ENCODE measurements at places on chromosomes 6 and 20.

DNA sequence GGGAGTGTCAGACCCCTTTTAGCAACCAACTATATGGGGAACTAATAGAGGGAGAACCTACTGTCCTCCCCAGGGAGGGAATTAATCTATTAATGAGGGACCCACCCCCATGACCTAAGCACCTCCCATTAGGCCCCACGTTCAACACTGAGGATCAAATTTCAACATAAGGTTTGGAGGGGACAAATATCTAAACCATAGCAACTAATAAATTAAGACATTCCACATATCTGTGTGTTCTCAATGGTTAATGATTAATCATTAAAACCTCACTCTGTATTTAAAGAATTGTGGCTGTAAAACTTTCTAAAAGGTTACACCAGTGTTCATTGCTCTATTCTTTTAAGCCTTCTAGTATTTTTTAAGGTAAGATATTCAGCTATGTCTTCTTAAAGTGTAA is 500.4 kb upstream of the SULF2 start:
- DNase-seq, result no peak

DNA sequence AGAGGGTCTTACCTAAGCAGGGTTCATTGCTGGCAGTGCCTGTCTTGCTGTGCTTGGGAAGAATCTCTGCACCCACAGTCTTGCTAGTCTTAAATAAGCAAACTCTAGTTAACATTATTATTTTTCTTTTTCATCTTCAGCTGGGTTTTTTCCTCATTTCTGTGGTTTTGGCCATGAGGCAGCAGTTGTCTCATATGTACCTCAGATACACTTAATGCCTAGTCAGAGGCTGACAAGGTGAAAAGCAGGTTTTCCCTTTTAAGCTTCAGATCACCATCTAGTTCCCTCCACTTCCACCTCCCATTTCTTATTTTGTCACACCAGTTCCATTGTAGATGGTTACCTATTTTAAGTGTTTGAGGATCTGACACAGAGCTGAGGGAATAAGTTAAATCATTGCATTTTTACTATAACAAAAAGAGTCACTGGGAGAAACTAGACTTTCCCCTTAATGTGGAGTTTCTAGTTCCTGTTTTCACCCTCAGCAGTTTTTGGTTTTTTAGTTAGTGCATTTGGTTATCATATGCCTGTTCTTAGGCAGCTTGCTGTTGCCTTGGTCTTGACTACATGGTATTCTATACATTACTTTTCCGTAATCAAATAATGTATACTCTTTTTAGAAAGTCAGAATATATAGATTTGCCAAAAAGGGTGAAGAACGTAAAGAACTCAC is 46.0 kb downstream of the AFDN start:
- no peak for DNase-seq

- DNase-seq, result no peak
These were observed 75.3 kb downstream of the ELOVL2 start for GRCh38 chr6:10968776-10969175.

DNA sequence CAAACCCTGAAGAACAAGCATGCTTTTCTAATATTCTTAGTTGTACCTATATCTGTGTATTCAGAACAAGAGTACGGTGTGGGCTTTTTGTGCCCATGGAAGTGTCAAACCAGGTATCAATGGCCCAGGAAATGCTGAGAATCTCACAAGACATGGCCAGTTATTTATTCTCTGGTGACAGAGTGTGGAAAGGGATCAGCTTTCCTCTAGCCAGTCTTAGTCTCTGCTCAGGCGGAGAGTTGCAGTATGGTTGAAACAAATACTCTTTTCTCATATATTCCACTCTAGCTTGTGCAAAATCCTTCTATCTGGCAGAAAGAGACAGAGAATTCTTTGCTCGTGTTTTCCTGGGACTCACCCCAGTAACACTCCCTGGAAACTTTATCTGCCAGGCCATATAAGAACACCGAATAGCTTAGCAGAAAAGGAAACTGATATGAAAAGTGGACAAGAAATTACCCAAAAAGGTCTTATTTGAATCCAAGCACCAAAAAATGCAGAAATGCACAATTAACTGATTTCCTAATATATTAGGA is 173.3 kb upstream of the RSPO3 start:
- no peak for DNase-seq

- no peak for DNase-seq
These were observed 102.1 kb upstream of the STMND1 start for GRCh38 chr6:16999491-17000436.

GRCh38 chr6:85128781-85129180 is 321.1 kb upstream of the NT5E start:
- no peak for DNase-seq

GRCh38 chr20:57260934-57261333 is 5.5 kb downstream of the BMP7 start:
- no peak for DNase-seq

GRCh38 chr20:33328157-33329137 is 45.4 kb downstream of the BPIFB1 start:
- DNase-seq, result no peak

GRCh38 chr6:128067446-128068118 is 166.7 kb upstream of the THEMIS start:
- DNase-seq, result no peak

- DNase-seq, result no peak
These were observed 99.4 kb downstream of the EYA4 start for GRCh38 chr6:133340557-133340956.

- no peak for DNase-seq
These were observed 450.9 kb downstream of the GJA1 start for GRCh38 chr6:121886223-121886830.

- no peak for DNase-seq
These were observed 13.7 kb downstream of the GSTA4 start for GRCh38 chr6:52981222-52981900.

DNA sequence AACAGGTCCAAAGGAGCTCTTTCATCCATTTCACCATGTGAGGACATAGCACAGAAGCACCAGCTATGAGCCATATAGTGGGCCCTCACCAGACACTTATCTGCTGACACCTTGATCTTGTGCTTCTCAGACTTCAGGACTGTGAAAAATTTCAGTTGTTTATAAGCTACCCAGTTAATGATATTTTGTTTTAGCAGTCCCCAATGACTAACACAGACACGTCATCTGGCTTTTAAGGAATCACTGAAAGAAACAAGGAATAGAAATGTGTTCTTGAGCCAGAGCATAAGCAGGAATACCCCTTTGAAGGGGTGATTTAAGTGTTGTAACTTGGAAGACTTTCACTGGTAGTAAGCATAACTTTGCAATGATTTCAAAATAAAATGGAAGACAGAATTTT is 214.7 kb upstream of the PTCHD4 start:
- no peak for DNase-seq

DNA sequence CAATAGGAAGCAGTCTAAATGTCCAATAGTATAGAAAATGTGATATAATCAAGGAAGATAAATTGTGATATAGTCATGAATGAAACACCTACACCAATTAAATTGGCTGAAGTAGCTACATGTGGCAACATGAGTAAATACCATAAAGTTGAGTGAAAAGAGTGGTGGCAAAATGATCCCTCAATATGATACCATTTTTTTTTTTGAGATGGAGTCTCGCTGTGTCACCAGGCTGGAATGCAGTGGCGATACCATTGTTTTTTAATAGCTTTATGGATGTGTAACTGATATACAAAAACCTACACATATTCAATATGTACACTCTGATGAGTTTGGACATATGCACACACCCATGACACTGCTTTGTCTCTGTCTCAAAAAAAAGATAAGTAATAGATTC is 20.9 kb upstream of the ILRUN start:
- DNase-seq, result no peak

DNA sequence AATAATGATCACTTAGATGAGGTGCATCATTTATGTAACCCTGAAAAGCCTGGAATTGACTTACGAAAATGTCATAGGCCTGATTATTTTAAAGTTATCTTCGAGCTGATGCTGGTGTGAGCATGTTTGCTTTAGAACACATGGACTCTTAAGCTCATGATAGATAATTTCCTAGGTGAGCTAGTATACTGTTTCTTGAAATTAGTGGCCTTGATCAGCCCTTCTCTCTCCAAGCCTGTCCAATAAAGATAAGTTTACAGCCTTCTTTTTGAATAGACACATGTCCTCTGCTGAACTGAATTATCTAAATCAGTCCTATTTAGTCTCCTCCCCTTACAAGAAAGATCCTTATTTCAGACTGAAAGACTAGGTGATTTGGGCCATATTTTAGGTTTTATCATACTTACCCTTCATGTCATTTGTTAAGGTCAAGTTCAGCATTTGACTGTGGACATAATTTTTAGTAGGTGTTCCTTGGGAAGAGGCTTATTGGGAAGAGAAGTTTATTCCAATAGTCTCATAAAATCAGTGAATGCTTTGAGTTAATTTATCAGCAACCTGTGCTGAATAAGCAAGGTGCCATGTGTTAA is 15.3 kb downstream of the FOXO3 start:
- no peak for DNase-seq

GRCh38 chr6:105838171-105838570 is 248.0 kb upstream of the PRDM1 start:
- no peak for DNase-seq

- peak; percentile 82 for DNase-seq
These were observed 187.7 kb downstream of the SOD2 start for GRCh38 chr6:159505140-159505922.
